ENCODE measurements at places on chromosomes 12 and 14. TPM values are rescaled to one million over a fixed set of nuclear protein-coding genes. Genes with fewer than 3 reads are reported as not detected.

- DNase-seq, result no peak
Observed at GRCh38 chr12:62763312-62763711, 171.6 kb downstream of the PPM1H start.

- DNase-seq, result no peak
Observed at GRCh38 chr12:67617629-67618028, 30.9 kb upstream of the DYRK2 start.

- no peak for DNase-seq
Observed at GRCh38 chr12:57315681-57316080, 64.7 kb upstream of the STAC3 start.

GRCh38 chr12:52171950-52172512 lies 19.8 kb downstream of the KRT80 start:
- peak; percentile 57 for DNase-seq

- DNase-seq, result no peak
Observed at GRCh38 chr14:35576856-35577255, 42.9 kb downstream of the INSM2 start.

DNA sequence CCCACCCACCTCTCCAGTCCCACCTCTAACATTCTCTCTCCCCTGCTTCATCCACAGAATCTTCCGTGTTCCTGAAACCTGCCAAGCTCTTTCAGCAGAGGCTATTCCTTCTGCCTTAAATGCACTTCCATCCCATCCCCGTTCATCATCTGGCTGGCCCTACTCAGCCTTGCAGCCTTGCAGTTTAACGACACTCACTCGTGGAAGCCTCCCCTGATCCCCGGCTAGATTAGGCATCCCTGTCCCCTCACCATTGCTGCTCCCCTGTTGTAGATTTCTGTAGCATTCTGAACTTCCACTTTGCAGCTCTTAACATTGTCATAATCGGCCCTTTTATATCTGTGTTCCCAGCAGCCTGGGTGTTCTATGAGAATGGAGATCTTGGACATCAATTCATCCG lies 280.5 kb upstream of the NOS1 start:
- DNase-seq, result no peak

The GLIPR1L2 gene
- total RNA-seq, result 0.22 TPM

The PNN gene
- total RNA-seq, result 52.4 TPM

Data from colonic mucosa (tissue), 4 donors.